ENCODE measurements at places on chromosomes 1 and 21.

DNA sequence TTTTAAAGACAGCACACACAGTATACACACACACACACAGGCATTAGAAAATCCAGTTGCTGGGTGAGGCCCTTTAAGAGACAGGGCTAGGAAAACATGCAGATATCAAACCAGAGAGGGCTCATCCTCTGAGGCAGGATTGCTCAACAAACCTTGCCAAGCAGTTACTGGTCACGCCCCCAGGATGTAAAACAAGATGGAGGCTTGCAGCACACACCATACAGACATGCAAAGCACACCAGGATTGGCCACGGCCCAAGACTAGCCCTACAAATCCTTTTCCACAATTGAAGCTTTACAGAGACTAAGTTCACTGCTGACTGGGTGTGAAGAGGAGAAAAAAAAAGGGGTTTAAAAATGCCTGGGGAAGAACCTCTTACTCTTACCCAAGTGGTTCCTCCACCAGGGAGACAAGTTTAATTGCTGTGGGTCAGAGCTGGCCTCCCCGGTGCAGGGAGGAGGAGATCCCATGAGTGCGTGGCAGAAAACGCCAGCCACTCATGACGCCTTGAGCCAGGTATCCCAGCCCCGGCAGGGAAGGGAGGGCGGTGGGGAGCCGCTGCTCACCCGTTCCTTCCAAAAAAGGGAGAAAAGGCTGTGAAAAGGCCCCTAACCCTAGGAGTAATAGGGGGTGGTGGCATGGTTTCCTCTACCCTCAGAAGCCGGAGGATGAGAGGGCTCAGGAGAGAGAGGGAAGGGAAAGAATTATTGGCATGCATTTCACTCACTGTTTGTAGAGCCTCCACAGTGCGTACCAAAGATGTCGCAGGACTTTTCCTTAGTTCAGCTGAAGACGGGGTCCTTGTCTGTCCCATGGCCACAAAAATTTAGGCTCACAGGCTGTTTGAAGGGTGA, 594.6 kb upstream of the ZP4 start:
- no peaks in the 10 kb centered on the region for H3K27me3 ChIP-seq
- DNase-seq, result peak; percentile 83
- no peak overlapping the region for H3K27ac ChIP-seq
- H3K4me3 ChIP-seq, result no peak overlapping the region
- H3K36me3 ChIP-seq, result no peaks in the 10 kb centered on the region

GRCh38 chr1:238406098-238406860, 515.6 kb upstream of the ZP4 start:
- no peak overlapping the region for H3K4me3 ChIP-seq
- H3K4me1 ChIP-seq, result no peaks in the 10 kb centered on the region
- no peaks in the 10 kb centered on the region for H3K27me3 ChIP-seq
- H3K27ac ChIP-seq, result no peak overlapping the region

DNA sequence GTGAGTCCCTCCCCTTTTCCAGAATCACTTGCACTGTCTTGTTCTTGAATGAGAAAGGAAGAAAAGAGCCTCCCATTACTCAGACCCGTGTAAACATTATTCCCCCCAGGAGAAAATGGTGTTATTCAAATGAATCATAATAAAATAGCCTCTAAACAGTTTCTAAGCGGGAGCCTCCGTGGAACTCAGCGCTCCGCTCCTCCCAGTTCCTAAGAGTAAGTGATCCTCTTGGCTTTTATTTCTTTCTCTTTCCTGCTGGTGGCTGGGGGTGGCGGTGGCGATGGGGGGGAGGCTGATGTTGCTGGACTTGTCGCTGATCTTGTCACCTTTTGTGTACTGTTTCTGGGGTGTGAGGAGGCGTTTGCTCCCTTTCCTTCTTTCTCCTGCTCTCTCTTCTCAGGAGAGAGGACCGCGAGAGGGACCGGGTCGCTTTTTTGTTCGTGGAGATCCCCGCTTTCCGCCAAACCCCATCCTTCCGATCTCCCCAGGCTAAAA, 781 bp downstream of the PROX1 start:
- no peaks in the 10 kb centered on the region for H3K36me3 ChIP-seq
- peak; percentile 70 for DNase-seq
- H3K27me3 ChIP-seq, result peaks cover 77% of the 10 kb centered on the region
- no peak overlapping the region for H3K27ac ChIP-seq

GRCh38 chr21:39662411-39662953, 49.7 kb downstream of the B3GALT5 start:
- H3K4me1 ChIP-seq, result no peaks in the 10 kb centered on the region
- H3K27me3 ChIP-seq, result no peaks in the 10 kb centered on the region
- no peak overlapping the region for H3K27ac ChIP-seq
- H3K4me3 ChIP-seq, result no peak overlapping the region

- DNase-seq, result peak; percentile 73
- H3K27ac ChIP-seq, result peak overlapping the region; percentile 54
- no peaks in the 10 kb centered on the region for H3K27me3 ChIP-seq
- H3K36me3 ChIP-seq, result no peaks in the 10 kb centered on the region
- H3K4me1 ChIP-seq, result peaks cover 17% of the 10 kb centered on the region
These were observed 150.8 kb downstream of the MAST2 start for GRCh38 chr1:45953934-45954847.

- H3K27ac ChIP-seq, result no peak overlapping the region
- DNase-seq, result no peak
- H3K4me3 ChIP-seq, result no peak overlapping the region
- H3K4me1 ChIP-seq, result peaks cover 6% of the 10 kb centered on the region
These were observed 11.7 kb upstream of the ARHGAP29 start for GRCh38 chr1:94248956-94249688.

- DNase-seq, result no peak
- H3K4me3 ChIP-seq, result no peak overlapping the region
- no peaks in the 10 kb centered on the region for H3K27me3 ChIP-seq
These were observed 118.4 kb downstream of the CRYAA start for GRCh38 chr21:43287111-43287760.
